Lung microvascular endothelial cell (primary cell): ENCODE measurements at places on chromosomes 2 and 18. TPM values are rescaled to one million over a fixed set of nuclear protein-coding genes. Genes with fewer than 3 reads are reported as not detected.

The RAB17 gene
- total RNA-seq = 10.9 and 12.6 TPM in 2 replicates

GRCh38 chr18:40056079-40056692 lies 1898.8 kb upstream of the PIK3C3 start:
- DNase-seq = no peak

GRCh38 chr2:66236816-66237802 lies 197.8 kb upstream of the MEIS1 start:
- no peak for DNase-seq

- no peak for DNase-seq
Measured at GRCh38 chr2:48169141-48169592, 262.9 kb upstream of the FBXO11 start.

DNA sequence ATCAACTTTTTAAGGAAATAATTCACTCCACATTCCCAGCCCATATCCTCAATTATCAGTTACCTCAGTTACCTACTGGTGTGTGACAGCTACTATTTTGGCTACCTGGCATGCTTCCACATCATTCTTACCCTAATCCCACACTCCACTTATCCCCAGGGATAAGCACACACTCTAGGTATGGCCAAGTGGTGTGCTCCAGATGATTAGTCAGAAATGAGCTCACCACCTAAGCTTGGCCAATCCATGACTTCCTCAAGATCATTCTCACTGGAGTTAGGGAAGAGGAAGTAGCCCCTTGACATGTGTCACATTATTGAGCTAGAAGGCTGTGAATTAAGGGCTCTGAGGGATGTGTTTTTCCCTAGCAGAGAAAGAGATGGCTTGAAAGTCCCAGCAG lies 20.9 kb upstream of the SMAD4 start:
- no peak for DNase-seq

DNA sequence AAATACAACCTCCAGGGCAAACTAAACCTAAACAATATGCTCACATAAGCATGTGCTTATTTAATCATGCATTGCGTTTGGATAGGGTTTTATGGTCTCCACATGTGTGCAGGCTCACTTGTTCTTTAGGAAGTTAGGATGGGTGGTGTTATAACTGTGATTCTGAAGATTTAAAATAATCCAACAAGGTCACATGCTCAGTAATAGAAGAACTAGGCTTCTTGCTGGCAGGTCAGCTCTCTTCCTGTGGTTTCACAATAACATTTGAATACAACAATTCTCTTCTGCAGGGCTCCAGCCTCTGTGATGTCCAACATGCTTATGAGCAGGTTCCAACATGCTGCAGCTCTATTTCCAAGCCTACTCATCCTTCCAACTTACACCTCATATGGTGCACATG lies 84.0 kb downstream of the MYL12B start:
- no peak for DNase-seq

GRCh38 chr2:159375241-159375640 lies 88.7 kb upstream of the WDSUB1 start:
- no peak for DNase-seq

DNA sequence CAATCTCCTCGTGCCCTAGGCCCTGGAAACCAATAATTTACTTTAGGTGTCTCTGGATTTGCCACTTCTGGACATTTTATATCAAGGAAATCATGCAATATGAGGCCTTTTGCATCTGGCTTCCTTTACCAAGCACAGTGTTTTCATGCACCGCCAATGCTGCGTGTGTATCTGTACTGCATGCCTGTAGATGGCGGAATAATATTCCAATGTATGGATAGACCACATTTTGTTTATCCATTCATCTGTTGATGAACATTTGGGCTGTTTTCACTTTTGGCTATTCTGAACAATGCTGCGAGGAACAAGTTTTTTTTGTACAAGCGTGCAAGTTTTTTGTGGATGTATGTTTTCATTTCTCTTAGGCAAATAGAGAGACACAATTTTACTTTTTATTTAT lies 18.9 kb downstream of the HPCAL1 start:
- no peak for DNase-seq

- peak; percentile 45 for DNase-seq
Measured at GRCh38 chr2:20650393-20650876, 463 bp downstream of the HS1BP3 start.

DNA sequence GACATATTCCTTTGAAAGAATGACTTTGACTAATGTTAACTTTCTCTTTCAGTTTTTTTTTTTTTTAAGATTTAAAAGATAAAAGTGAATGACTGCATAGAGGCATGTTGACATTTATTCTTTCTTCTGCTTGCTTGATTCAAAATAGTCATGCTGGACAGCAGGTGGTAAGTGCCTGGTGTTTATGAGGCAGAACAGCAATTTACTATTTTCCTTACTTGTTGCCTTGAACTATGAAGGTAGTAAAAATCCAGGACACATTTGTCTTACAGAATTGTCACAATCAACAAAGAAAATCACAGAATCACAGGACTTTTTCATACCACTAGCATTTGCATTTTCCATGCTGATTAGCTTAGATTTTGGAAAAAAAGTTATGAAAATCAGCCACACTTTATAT lies 388.3 kb downstream of the CTNNA2 start:
- DNase-seq = no peak

DNA sequence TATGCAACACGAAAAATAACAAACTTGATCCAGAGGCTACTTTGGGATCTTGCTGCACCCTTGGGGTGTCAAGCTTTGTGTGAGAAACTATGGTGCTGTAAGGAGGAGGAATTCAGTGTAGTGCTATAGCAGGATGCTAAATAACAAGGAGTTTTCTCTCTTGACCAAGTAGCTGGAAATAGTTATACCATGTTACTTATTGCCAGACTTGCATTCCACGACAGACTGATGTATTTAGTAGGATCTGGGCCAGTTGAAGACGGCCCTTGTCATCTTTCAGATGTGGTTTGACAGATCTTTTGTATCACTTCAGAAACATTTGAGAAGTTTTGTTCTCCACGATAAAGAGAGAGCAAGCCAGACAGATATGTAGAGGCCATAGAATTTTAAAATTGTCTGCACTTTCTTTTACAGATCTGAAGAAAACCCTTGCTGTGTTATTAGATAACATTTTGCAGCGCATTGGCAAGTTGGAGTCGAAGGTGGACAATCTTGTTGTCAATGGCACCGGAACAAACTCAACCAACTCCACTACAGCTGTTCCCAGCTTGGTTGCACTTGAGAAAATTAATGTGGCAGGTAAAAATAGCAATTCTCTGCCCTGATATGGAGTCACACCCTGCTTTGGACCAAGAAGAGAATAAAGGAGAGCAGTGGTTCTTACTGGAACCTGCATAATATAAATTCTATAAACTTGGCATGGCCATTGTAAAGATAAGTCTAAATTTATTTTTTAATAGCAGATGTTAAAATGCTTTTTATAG lies 16.3 kb downstream of the MGAT5 start:
- DNase-seq = no peak
